M059J (cell line): ENCODE measurements at places on chromosomes 6 and 20. TPM values are rescaled to one million over a fixed set of nuclear protein-coding genes. Genes with fewer than 3 reads are reported as not detected.
A peak's percentile ranks its signal among the peaks of the same experiment; 100 is the strongest.

DNA sequence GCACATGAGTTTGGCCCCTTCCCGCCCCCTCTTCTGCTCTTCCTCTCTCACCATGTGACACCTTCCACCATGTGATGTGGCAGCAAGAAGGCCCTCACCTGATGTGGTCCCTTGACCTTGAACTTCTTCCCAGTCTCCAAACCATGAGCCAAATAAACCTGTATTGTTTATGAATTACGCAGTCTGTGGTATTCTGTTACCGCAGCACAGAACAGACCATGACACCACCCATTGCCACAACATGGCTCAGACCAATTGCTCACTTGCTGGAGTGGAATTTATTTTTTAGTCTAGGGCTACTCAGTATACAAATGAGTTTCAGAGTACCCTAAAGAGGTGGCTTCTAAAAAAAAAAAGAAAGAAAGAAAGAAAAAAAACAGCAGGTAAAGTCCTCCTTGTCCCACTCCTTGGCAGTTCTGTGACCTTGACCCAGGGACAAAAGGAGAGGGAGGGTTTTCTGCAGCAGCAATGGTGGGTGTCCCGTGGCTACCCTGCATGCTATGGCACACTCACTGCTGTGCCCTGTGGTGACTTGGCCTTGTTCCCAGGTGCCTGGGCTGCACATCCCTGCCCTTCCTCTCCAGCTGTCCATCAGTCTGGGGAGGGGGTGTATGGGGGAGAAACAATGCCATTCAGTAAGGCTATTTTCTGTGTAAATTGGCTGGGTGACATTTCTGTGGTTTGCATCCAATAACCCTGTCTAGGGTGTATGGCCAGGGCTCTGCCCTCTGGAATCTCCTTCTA, 5.4 kb upstream of the VSX1 start:
- peak; percentile 65 for DNase-seq

DNA sequence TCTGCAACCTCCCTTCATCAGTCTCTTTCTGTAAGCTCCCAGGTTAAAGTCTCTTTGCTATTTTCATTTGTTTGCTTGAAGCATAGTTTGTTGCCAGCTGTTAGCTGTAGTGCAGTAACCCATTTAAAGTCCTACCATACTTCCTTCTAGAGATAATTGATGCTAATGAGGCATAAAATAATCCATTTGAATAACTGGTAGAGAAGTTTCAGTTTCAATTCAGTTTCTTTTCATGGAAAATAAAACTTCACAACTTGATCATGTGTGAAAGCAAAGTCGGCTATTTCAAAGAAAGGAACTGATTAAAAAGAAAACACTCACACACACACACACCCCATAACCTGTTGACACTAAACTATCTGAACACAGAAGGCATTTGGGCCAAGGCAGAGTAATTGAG, 68.5 kb upstream of the TENT5A start:
- peak; percentile 38 for DNase-seq

DNA sequence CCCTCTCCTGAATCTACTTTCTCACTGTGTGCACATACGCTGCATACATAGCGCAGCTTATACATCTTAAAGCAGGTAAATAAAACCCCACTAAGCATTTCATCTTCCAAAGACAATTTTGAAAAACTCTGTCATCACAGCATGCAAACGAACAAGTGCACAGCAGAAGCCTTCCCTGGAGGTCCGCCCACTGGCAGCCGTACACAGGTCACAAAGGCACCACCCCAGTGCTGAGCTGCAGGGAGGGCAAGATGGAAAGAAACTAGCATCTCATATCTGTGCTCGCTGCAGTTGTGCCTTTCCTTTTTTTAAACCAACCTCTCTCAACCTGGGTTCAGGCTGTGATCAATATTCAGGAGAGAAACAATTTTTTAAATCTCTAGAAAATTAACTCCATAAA, 73.3 kb downstream of the HUS1B start:
- no peak for DNase-seq

DNA sequence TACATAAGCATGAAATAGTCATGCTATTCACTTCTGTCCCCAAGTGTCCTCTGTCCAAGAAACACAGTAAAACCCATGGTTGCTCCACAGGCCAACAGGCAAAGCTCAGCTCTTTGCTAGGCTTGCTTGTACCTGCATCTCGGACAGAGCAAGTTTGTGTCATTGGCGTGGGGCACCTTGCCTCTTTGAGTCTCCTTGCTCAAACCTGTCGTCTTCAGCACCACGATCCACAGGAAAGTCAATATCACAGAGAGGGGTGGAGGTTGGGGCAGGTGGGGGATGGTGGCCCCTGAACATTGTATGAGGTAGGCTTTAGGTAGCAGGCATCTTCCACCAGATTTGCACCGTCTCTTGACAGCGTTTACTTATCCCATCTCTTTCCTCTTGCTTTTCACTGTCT, 4.1 kb upstream of the TMEM14B start:
- no peak for DNase-seq

DNA sequence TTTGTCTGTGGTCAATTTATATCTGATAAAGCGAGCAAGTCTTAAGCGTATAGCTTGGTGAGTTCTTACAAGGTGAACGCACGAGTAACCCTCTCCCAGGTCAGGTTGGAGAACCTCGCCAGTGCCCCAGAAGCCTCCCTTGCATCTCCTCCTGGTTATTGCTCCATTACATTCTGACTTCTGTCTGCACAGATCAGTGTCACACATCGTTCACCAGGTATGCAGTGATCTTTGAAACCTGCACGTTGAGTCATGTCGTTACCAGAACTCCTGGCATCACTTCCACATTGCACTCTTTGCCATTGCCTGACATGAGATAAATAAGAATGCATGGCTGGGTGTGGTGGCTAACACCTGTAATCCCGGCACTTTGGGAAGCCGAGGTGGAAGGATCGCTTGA, 44.2 kb downstream of the AKAP12 start:
- peak; percentile 21 for DNase-seq

- DNase-seq = no peak
Observed at GRCh38 chr6:17486680-17487079, 93.3 kb downstream of the CAP2 start.

- no peak for DNase-seq
Observed at GRCh38 chr6:5132731-5133130, 47.6 kb downstream of the PPP1R3G start.

DNA sequence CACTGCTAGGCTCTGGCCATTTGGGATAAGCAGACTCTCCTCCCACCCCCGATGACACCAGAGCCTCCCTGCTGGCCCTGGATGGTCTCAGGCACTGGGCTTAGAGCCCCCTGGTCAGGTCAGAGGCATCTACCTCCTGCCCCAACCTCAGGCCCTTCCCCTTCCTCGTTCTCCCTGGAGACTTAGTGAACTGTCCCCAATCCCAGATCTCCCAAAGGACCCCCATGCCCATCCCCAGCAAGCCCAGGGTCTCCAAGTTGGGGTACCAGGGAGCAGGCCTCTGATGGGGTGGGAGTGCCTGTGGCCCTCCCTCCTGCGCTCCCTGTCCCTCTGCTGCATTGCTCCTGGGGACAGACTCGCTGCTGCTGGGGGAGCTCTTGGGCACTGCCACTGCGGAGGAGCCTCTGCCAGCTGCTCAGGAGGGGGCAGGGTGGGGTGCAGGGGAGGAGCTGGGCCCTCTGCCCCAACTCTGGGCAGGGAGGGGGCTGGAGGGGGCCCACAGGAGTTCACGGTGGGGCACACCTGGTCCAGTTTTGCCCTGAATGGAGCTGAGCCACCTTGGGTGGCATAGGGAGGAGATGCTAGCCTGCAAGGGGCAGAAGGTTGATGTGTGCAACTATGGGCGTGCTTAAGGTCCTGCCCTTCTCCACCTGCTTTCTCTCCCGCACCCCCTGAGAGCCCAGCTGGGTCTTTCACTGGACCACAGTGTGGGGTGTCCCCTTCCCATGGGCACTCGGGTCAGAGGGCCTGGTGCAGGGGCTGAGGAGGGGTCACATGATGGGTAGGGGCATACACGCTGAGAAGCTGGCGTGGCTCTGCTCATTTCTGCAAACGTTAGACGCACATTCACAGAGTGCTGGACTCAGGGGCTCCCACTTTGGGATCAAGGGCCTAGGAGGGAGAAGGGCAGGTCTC, 40.4 kb downstream of the SPDEF start:
- no peak for DNase-seq

- no peak for DNase-seq
Observed at GRCh38 chr6:24069526-24069925, 56.5 kb upstream of the NRSN1 start.

GRCh38 chr6:158860279-158860865, 41.2 kb upstream of the EZR start:
- no peak for DNase-seq

DNA sequence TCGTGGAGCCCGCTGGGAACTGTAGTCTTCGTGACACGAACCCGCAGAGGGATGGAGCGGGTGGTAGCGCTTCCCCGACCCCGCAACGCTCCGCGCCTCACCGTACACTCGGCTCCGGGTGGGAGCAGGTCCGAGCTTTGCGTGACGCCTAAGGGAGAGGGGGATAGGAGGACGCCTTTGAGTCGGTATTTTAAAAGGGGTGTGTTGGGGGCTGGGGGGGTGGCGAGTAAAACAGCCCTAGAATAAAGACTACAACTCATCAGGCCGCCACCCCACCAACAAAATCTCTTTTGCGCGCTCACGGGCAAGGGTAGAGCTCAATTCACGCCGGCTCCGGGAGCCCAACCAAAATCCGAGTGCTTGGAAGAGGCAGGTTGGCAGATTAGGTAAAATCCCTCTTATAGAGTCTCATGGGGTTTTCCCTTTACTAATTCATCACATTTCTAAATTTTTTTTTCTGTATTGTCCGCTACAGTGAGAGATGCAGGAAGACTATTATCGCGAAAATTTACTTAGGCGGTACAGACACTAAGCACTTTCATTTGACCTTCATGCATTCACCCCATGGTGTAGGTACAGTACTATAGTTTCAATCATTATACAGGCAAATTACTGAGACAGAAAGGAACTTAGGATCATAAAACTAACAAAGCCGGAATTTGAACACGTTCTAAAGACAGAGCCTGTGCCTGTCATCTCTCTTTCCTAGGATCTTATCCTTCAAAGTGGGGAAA, 706 bp upstream of the SNX14 start:
- DNase-seq = peak; percentile 65

DNA sequence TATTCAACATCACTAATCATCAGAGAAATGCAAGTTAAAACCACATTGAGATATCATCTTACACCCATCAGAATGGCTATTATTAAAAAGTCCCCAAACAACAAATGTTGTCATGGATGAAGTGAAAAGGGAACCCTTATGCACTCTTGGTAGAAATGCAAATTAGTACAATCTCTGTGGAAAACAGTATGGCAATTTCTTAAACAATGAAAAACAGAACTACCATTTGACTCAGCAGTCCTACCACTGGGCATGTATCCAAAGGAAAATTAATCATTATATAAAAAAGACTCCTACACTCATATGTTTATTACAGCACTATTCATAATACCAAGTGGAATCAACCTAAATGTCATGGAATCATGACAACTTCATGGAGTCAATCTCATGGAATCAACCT, 611.3 kb upstream of the GJE1 start:
- peak; percentile 49 for DNase-seq

GRCh38 chr6:73028893-73029450, 196.3 kb downstream of the KHDC1L start:
- DNase-seq = no peak

DNA sequence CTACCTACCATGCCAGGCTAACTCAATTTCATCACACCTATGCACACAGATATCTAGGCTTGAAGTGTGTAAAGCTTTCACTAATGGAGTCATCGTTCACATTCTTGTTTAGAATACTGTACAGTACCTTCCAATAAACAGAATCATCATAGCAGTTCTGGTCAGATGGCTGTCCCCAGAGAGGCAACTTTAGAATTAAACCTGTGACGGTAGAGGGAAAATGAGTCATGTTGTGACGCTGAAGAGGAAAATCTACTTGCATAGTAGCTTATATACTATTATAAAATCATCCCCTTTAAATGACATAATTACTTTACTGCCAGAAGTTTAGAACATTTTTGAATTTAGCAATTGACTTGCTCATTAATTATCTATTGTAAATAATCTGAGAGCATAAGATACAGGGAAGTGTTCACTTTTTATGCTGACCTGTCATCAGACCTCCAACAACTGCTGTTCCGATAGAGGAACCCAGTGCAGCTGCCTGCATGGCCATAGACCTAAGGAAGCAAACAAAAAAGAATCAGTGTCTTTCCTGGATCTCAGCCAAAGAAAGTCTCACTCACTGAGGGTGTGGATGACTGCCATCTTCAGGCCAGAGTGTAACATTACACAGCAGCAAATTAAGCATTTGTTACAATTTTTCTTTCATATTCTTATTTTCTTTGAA, 29.8 kb downstream of the RHAG start:
- DNase-seq = peak; percentile 91

DNA sequence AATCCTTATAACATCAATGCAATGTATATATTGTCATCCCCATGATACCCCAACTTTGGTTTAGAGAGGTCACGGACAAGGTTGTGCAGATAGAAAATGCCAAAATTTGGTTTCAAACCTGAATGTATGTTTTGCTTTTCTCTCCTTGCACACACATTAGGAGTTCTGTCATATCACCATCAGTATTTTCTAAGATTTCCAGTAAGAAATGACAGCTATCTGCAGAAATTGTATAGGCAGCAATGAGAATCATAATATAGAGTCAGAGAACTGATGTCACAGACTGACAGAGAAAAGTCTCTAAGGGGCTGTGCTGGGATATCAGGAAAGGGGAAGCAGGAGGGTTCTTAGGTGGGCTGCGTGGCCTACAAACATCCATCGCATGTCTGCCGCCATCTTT, 140.0 kb downstream of the AKAP7 start:
- DNase-seq = no peak

GRCh38 chr6:28135393-28135792, 6.3 kb upstream of the ZKSCAN8 start:
- DNase-seq = no peak

- DNase-seq = peak; percentile 17
Observed at GRCh38 chr6:35605600-35605999, 83.1 kb downstream of the FKBP5 start.

DNA sequence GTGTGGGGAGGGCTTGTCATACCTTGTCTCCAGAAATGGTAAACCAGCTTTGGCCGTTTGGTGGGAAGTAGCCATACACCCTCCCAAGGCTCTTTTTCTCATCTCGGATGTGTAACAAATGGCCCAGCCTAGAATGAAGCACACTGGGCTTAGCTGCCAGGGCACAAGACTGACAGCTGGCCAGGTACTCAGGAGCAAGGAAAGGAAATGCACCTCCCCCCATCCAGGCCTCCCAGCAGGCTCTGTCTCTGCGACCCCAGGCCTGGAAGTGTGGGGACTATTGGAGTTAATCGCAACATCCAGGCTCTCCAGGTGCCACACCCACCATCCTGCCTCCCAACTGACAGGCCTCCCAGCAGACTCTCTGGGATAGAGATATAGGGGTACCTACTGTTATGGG, 43.0 kb downstream of the MRS2 start:
- no peak for DNase-seq

GRCh38 chr20:47118206-47118605, 223.6 kb downstream of the EYA2 start:
- peak; percentile 46 for DNase-seq

The TCF21 gene
- total RNA-seq = 0.07 TPM in 1 of 2 replicates, not detected in the other

The MED23 gene
- 21.6 and 35.0 TPM in 2 replicates for total RNA-seq

The SLC35D3 gene
- not detected in 2 replicates for total RNA-seq

The SYCP2L gene
- total RNA-seq = not detected in 2 replicates

The ISM1 gene
- not detected in 2 replicates for total RNA-seq

The OPRL1 gene
- total RNA-seq = 0.59 TPM in 1 of 2 replicates, not detected in the other

The SLC18B1 gene
- 13.8 and 19.4 TPM in 2 replicates for total RNA-seq
